ENCODE measurements at places on chromosomes 12 and 14.

DNA sequence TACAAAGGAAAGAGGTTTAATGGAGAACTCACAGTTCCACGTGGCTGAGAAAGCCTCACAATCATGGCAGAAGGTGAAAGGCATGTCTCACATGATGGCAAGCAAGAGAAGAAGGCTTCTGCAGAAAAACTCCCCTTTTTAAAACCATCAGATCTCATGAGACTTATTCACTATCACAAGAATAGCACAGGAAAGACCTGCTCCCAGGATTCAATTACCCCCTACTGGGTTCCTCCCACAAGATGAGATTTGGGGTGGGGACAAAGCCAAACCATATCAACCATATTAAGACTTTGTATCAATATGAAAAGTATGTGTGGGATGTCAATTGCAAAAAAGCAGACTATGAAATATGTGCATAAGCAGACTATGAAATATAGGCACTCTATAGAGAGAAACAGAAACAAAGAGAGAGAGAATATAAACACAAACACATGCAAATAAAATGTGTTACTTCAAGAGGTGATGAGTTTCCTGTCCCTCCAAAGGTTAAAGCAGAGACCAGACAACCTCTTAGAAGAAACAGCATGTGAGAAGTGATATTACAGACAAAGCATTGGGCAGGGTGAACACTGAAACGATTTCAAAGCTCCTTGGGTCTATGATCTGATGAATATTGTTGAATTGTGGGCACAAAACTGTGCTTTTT lies 151.2 kb upstream of the KRR1 start:
- peak; percentile 6 for DNase-seq

GRCh38 chr14:54840336-54840735 lies 62.3 kb downstream of the GCH1 start:
- DNase-seq: no peak

GRCh38 chr14:99854831-99855230 lies 61.6 kb downstream of the EML1 start:
- no peak for DNase-seq

GRCh38 chr12:126993898-126994297 lies 1273.1 kb upstream of the TMEM132C start:
- no peak for DNase-seq

- DNase-seq: peak; percentile 74
These were observed 575 bp downstream of the NAA30 start for GRCh38 chr14:57390806-57391516.

- no peak for DNase-seq
These were observed 32.8 kb downstream of the CCNK start for GRCh38 chr14:99513946-99514551.

DNA sequence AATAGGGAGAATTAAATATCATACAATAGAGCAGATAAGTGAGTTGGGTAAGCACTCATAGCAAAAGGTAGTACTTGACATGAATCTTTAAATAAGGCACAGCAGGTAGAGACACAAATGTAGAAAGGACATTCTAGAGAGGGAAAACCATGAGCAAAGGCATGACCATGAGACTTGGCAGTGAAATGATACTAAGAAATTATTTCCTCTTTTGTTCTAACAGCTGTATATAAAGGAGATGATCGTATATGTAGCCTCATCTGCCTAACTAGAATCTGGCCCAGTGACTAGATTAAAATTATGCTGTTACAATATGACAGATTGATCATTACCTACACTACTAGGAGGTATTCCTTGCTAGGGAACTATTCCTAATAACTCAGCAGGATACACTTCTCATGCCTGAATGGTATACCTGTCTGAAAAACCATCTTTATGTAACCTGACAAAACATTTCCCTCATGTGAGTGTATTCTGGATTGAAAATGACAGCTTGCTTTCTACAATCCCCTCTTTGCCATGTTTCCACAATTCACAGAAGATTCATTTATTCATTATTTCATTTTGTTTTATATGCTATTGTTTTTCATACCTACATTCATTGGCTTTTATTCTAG lies 725.7 kb downstream of the C12orf50 start:
- no peak for DNase-seq

GRCh38 chr14:58646479-58646878 lies 8.7 kb downstream of the DACT1 start:
- no peak for DNase-seq

GRCh38 chr12:127562816-127563215 lies 704.2 kb upstream of the TMEM132C start:
- DNase-seq: no peak
